KBM-7 (cell line): ENCODE measurements at places on chromosomes 7 and 10.
A peak's percentile ranks its signal among the peaks of the same experiment; 100 is the strongest.

DNA sequence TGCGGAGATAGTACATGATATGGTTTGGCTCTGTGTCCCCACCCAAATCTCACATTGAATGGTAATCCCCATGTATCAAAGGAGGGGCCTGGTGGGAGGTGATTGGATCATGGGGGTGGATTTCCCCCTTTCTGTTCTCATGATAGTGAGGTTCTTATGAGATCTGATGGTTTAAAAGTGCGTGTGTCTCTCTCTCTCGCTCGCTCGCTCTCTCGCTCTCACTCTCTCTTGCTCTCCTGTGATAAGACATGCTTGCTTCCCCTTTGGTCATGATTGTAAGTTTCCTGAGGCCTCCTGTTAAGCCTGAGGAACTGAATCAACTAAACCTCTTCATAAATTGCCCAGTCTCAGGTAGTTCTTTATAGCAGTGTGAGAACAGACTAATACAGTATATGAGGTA lies 171.9 kb downstream of the NSUN6 start:
- DNase-seq = no peak

DNA sequence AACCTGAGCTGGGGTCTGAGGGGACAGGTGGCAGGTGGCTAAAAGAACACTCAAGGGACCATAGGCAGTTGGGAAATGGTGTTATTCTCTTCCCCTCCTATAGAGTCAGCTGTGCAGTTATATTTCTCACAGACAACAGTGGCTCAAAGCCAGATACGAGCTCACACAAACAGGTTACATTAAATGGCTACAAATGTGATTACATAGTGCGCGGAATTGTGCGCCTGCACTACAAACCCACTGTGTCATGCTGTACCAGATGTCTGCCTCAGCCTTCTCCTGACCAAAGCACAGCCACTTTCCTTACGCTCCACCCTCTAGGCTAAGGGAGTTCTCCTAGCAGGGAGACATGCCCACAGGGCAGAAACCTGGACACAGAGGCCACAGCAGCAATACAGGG lies 387.2 kb downstream of the CNTNAP2 start:
- no peak for DNase-seq

- no peak for DNase-seq
These were observed 160.7 kb downstream of the NXPH1 start for GRCh38 chr7:8594115-8594514.

DNA sequence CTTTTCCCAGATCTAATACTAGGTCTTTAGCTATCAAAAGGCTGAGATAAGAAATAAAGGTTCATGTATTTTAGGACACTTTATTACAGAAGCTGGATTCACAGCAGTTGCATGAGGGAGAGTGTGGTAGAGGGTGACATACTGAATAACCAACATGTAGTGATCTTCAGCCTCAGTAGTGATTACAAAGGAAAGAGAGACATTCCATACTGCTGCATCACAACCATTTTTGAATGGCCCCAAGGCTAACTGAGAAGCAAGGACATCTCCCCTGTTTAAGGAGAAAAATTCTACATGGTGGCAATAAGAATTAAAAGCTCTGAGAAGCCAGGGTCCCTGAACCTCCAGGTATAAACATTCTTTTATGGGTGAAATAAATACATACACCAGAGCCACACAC lies 35.3 kb downstream of the COG5 start:
- DNase-seq = no peak

DNA sequence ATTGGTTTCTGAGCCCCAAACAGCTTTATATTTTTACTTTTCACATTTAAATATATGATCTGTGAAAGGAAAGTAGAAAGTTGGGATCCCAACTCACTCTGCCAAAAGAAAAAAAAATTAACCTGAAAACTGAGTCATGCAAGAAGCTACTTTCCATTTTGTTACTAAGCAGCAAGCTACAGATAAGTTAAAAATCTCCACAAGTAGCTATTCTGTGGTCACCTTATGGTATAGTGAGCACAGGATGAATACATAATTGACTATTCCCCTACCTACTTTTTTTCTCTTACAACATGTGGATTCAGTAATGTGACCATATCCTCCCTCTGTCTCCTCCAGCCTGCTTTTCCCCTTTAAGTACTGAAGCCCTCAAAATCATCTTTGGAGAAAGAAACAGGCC lies 30.3 kb upstream of the CREB3L2 start:
- no peak for DNase-seq

DNA sequence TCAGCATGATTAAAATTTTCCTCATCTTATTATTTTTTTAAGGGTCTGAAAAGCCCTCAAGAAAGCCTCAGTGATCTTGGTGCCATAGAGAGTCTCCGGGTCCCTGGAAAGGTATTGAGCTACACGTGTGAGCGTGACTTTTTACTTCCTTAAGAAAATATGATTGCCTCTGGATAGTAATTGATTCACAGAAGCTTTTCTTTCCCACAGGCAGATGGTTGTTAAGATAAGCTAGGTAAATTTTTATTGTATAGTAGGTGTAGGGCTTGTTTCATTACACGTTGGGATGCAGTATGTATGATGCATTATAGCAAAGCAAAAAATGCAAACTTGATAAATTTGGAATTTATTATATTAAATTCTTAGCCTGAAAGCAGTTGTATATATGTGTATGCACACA lies 7.7 kb downstream of the VPS50 start:
- no peak for DNase-seq

- DNase-seq = peak; percentile 32
These were observed 701.4 kb upstream of the COBL start for GRCh38 chr7:52017802-52018679.

DNA sequence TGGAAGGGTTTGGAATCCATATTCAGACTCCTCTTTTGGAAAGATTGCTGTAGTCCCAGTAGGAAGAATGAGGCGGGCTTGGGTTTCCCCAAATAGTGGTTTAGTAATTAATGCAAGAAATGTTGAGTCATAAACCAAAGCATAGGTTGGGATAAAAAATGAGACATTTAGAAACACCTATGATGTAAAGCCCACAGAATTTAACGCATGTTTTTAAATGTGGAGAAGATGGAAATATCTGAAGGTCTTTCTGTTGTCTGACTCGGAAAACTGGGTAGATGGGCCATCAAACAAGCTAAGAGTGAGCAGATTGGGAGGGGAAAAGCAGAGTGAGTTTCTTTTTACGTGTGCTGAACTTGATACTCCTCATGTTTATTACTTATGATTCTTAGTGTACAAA lies 62.2 kb downstream of the LANCL2 start:
- DNase-seq = no peak

DNA sequence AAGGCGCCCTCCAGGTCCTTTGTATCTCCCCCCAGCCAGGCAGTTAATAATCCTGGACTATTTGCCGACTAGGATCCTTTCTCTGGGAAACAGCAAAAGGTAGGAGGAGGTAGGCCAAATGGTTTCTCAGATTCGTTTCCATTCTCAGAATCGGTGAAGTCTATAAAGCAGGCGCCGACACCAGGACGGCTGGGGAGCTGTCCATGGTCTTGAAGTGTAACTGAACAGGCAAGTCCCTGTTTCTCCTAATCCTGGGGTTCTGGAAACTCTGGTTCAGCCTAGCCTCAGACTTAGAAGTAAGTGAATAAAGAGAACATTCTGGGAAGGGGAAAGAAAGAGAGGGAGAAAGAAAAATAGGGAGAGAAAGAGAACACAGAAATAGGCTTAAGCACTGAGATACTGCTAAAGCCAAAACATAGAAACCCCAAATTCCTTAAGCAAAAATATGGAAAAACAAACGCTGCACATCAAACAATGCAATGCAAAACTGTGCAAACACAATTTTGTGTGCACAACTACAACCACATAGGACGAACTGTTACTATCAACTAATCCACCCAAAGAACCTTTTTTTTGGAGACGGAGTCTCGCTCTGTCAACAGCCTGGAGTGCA lies 11.1 kb upstream of the INA start:
- DNase-seq = peak; percentile 60

DNA sequence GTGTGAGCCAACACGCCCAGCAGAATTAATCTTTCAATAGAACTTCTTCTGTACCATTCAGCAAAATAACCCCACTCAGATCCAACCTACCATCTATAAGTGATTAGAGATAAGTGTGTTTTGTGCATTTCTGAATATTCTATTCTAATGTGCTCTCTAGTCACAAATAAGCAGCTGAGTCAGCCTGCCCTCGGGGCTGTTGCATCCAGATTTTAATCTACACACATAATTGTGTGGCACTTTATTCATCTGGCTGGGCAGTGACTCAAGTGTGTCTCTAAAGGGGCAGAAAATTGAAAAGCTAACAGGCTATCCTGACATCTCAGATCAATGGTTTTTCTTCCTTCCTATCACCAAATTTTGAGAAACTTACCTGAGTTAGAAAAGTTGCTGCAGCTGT lies 60.3 kb downstream of the PRR15 start:
- no peak for DNase-seq

GRCh38 chr7:27883696-27884095 lies 143.7 kb downstream of the TAX1BP1 start:
- DNase-seq = no peak

- DNase-seq = no peak
These were observed 21.0 kb upstream of the CH25H start for GRCh38 chr10:89228146-89228545.

- DNase-seq = peak; percentile 14
These were observed 537 bp downstream of the FOXK1 start for GRCh38 chr7:4682621-4683042.

DNA sequence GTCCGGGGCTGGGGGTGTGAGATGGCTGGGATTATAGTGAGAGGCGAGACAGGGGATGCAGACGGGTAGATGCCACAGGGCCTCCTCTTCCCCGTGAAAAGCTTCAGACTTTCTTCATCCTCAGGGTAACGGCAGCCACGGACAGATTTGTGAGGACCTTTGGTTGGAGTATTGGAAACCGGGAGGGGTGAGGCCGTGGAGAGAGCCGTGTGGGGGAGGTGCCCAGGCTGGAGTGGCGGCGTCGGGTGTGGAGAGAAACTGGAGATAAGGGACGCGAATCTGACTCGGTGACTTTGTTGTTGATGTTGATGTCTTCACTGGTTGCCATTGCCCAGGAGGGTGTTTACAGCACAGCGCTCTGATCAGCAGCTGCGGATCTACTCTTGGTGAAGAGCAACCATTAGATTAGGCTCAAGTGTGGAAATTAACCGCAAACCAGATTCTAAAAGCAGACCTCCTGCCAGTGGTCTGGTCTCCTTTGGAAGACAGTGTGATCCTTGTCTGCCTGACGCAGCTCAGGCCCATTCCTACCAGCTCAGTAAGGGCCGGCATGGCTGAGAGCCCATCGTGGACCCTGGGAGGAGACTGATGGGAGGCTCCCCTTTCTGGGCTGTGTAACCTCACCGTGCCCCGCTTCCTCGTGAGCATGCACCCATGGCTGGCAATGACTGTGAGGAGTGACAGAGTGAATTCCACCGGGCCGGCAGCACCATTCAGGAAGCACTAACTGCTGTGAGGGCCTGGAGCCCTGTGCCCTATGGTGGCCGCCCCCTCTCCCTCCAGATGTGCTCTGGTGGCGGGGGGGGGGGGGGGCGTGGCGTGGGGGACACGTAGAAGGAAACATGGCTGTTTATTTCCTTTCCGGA lies 90.3 kb downstream of the INPP5A start:
- no peak for DNase-seq

DNA sequence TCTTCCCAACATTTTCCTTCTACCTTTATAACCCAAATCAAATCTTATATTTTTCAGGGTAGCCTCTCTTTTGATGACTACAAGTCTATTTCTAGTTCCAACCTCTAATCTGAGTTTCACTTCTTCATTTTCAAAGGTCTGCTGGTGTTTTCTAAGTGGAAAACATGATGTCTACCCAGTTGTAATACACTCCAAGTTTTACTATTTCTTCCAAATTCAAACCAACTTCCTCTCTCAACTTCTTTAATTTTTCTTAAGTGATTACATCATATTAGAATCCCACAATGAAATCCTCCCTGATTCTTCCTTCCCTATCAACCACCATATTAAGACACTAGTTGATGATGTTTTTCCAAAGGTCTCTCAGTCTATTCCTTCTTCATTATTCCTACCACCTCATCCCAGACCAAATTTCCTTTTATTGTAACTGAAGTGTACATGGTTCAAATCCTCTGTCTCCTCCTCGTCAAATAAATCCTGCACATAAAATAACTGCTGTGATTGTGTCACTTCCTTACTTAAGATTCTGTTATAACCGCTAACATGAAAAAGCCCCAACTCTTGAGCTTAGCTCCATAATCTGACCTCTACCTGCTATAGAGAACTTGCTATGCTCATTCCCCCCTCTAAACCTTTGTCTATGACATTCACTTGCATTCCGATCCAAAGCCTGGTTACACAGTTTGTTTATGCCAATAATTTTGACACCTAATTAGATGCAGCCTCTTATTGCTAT lies 12.7 kb downstream of the TAS2R38 start:
- DNase-seq = peak; percentile 30

- DNase-seq = peak; percentile 53
These were observed 2.7 kb upstream of the TPST1 start for GRCh38 chr7:66202441-66202840.

- no peak for DNase-seq
These were observed 23.3 kb downstream of the AP5Z1 start for GRCh38 chr7:4798706-4799235.

DNA sequence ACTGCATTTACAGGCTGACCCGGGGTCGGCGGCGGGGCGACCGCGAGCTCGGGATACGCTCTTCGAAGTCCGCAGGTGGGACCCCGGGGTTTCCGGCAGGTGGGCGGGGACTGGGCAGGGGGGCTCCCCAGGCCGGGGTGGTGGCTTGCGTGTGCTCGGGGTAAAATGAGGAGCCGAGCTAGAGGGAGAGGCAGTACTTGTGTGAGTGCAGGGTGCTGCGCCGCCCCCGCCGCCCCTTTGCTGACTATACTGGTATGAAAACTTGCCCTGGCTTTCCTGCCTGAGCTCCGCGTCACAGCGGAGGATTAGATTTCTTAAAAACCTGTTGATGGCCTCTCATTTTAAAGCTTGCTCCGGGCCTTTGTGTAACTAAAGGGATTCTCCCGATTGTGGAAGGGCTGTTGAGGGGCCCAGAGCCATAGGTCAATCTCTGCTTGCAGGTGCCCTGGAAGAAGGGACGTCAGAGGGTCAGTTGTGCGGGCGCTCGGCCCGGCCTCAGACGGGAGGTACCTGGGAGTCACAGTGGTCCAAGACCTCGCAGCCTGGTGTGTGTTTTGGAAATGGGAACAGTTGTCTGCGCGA lies 488 bp downstream of the ARMC10 start:
- peak; percentile 57 for DNase-seq

DNA sequence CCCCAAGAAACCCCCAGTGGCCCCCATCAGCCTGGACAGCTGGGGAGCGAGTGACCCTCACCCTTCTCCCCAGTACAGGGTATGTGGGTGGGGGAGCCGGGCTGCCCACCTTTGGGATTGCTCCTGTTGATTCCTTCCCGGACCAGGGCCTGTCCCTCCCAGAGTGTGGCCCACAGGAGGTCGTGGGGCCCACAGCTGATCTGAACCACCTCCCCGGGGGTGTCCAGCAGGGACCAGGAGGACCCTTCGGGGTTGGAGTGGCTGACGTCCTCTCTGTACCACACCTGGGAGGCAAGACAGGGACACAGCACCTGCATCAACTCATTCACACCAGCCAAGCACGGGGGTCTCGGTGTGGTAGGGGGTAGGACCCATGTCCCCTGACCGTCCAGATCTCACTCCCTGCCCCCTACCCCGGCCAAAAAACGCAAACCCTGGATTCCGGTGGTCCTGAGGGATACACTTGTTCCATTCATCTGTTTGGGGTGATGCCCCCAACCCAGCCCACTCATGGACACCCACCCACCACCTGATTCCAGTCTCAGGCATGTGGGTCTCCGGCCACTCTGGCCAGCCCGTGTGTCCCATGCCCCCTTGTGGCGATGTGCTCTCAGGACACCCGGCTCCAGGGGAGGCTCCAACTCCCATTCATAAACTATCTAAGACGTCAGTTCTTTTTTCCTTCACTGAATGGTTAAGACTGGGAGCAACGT lies 10.9 kb downstream of the TECPR1 start:
- DNase-seq = peak; percentile 44

- DNase-seq = no peak
These were observed 199.9 kb downstream of the CAMK1D start for GRCh38 chr10:12549297-12549696.
